Smooth muscle cell of the umbilical artery (primary cell): ENCODE measurements at places on chromosomes 4 and X. TPM values are rescaled to one million over a fixed set of nuclear protein-coding genes. Genes with fewer than 3 reads are reported as not detected.

Gene ADD1
- total RNA-seq, result 110 and 195 TPM in 2 replicates

Gene BMX
- 0.23 and 0.30 TPM in 2 replicates for total RNA-seq

Gene ZNF81
- total RNA-seq, result 8.0 and 9.2 TPM in 2 replicates

Gene GPR143
- total RNA-seq, result 0.28 and 1.5 TPM in 2 replicates

Gene DSPP
- total RNA-seq, result not detected in 2 replicates

Gene CENPE
- 2.1 and 16.6 TPM in 2 replicates for total RNA-seq
